ENCODE measurements at places on chromosomes 6 and 20.

- no peak for DNase-seq
Measured at GRCh38 chr6:137875058-137875520, 8.0 kb downstream of the TNFAIP3 start.

GRCh38 chr6:34237722-34238584 is 1.3 kb downstream of the HMGA1 start:
- DNase-seq: peak; percentile 63

DNA sequence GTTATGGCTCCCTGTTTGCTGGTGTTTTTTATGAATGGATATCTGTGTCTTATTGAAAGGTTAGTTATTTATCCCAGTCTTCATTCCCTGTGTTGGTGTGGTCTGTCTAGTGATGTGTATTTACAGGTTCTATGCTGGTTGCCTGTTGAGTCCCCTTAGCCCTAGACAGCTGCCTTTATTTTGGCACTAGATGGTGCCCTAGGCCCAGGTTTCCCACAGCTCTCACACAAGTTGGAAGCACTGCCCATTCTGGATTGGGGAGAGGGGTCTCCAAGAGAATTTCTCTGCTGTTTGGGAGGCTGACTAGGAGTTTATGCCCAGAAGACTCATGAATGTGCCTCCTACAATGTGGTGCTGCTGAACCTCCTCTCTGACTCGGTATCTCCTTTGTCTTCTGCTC is 12.4 kb downstream of the GRM1 start:
- DNase-seq: peak; percentile 36

DNA sequence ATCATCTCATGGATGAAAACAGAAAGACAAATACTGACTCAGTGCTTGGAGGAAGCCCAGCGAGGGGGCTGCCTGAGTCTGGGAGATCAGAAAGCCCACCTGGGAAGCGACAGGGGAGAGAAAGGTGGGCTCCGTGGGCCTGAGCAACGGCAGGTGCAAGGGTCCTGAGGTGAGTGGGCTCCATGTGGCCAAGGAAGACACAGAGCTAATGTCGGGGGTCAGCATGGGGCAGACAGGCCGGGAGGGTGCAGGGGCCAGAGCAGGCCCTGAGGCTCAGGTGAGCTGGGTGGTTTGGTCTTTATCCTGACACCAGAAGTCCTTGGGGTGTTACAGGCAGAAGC is 18.8 kb downstream of the APCDD1L start:
- no peak for DNase-seq

DNA sequence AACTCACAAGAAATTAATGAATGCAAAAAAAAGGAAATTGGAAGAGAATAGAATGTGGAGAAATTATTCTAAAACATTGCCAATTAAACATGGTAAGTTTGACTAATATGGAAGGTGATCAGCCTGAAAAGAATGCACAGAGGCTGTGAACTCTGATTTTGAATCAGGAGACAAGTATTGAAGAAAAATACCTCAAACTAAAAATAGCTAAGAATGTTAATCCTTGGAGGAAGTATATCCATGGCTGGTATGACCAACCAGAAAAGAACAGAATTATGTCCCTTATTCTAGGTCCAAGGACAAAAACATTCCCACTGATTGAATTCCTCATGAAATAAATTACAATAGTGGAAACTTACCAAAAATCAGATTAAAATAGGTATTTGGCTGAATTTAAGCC is 7.3 kb upstream of the RIMS1 start:
- peak; percentile 75 for DNase-seq

GRCh38 chr6:54188846-54189245 is 77.6 kb downstream of the MLIP start:
- DNase-seq: no peak

- no peak for DNase-seq
Measured at GRCh38 chr6:124873066-124873410, 89.2 kb upstream of the RNF217 start.

GRCh38 chr20:63032026-63032800 is 25.4 kb upstream of the BHLHE23 start:
- no peak for DNase-seq

- DNase-seq: no peak
Measured at GRCh38 chr20:63417097-63417737, 55.2 kb downstream of the KCNQ2 start.

DNA sequence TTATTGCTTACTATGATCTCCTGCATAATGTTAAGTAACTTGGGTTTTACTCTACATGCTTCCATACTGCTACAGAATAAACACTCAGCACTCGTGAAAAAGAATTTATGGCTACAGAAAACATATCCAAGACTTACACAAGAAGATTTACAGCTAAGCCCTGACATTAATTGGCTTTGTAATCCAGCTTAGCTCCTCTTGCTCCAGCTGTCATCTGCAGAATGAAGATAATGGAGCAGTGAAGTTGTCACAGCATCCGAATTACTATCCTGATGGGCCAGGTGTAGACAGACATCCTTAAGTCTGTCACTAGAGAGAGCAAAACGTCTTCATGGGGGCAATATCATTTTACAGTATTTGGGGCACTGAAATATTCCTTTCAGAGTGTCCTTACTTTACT is 155.3 kb downstream of the PRKN start:
- no peak for DNase-seq

GRCh38 chr6:52537001-52537753 is 39.7 kb downstream of the TRAM2 start:
- DNase-seq: peak; percentile 60

GRCh38 chr20:3158968-3159431 is 665 bp downstream of the FASTKD5 start:
- DNase-seq: peak; percentile 57

- peak; percentile 52 for DNase-seq
Measured at GRCh38 chr6:17884498-17885478, 102.6 kb downstream of the KIF13A start.

- peak; percentile 3 for DNase-seq
Measured at GRCh38 chr6:80969439-80969838, 783.0 kb downstream of the TENT5A start.

GRCh38 chr6:25280344-25281074 is 1.3 kb downstream of the CARMIL1 start:
- DNase-seq: peak; percentile 22

DNA sequence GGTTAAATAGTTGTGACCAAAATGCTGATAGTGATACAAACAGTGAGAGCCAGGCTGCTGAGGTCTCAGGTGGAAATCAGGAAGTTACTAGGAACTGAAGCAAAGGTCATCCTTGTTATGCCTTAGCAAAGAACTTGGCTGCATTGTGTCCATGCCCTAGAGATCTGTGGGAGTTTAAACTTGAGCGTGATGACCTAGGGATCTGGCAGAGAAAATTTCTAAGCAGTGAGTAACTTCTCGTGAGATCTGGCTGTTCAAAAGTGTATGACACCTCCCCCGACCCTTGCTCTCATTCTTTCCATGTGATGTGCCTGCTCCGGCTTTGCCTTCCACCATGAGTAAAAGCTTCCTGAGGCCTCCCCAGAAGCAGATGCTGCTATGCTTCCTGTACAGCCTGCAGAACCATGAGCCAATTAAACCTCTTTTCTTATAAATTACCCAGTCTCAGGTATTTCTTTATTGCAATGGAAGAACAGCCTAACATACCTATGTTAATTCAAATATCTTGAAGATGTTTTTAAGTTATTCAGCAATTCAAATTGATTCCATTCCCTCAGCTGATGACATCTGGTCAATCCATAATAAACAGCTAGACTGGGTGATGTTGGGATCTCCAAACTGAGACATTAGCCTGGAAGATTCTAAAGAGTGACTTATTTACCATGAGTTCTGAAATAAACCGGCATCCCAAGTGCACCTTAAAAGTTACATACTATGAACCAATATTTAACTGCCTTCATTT is 33.8 kb downstream of the KIF16B start:
- no peak for DNase-seq

DNA sequence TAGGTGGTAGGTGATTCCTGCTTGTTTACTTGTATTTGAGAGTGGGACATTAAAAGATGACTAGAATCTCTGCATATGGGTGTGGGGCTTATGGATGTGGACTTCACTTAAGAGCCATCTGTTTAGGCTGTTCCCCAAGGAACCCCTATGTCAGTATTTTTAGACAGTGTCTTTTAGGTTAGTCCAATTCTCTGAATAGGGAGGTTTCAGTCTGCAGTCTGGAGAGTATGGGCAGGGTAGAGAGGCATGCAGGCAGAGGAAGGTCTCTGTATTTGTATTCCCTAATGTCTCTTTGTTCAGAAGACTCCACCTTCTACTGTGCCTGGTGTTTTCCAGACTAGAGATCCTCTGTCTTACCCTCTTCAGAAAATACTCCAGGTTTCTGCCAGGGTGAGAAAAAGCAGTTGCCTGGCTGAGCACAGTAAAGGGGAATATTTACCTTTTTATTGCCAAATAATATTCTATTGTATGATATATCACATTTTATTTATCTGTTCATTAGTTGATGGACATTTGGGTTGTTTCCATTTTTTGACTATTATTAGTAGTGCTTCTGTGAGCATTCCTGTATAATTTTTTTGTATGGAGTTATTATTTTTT is 19.1 kb downstream of the SLX4IP start:
- DNase-seq: no peak
